PC-3 (cell line): ENCODE measurements at places on chromosomes 6 and 20. TPM values are rescaled to one million over a fixed set of nuclear protein-coding genes. Genes with fewer than 3 reads are reported as not detected.

Gene NHSL1
- 4.8 and 6.1 TPM in 2 replicates for total RNA-seq

- no peak for DNase-seq
Observed at GRCh38 chr6:104604685-104605084, 255.0 kb downstream of the HACE1 start.

DNA sequence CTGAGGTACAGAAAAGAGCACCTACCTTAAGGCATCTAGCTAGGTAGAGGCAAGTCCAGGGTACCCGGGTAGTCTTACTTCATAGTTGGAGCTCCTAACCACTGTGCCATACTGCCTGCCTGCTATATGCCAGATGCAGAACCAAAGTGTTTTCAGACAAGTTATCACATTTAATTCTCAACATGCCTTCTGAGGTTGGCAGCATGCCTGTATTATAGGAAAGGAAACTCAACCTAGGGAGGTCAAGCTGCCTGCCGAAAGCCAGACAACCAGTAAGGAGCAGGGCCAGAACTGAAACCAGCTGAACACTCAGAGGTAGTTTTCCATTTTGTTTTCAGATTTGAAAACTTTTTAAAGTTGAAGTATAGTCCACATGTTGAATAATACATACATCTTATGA is 5.4 kb downstream of the CTNNBL1 start:
- DNase-seq: no peak

- no peak for DNase-seq
Observed at GRCh38 chr20:11844691-11845090, 73.0 kb upstream of the BTBD3 start.
